ENCODE measurements at places on chromosomes 4 and X.
A peak's percentile ranks its signal among the peaks of the same experiment; 100 is the strongest.

DNA sequence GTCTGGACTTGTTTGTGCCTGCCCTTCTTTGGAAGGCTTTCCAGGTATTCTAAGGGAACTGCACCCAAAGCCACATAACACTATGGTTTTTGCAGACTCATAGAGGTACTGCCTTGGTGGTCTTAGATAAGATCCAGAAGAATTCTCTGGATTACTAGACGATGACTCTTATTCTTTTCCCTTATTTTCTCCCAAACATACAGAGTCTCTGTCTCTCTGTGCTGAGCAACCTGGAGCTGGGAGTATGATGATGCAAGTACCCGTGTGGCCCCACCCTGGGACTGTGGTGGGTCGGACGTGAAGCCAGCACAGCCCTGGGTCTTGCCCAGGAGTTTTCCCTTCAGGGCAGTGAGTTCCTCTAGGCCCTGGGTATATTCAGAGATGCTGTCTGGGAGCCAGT is 1342.4 kb upstream of the TENM3 start:
- no peak for DNase-seq

DNA sequence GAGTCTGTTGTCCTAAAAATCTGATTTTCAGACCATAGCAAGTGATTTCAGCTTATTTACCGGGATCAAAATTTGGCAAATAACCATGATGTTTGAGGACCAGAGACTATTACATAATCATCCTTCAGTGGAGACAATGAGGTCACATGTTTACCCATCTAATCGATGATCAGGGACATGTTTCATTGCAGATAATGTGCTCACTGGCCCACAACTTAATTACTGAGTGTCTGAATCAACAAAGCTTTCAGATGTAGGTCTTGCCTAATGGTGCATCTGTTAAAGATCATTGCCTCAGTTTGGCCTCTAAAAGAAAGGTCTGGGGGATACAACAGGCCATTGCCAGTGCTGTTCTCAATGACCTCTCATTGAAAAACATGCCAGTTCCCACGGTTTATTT is 42.8 kb upstream of the KLHL34 start:
- no peak for DNase-seq

DNA sequence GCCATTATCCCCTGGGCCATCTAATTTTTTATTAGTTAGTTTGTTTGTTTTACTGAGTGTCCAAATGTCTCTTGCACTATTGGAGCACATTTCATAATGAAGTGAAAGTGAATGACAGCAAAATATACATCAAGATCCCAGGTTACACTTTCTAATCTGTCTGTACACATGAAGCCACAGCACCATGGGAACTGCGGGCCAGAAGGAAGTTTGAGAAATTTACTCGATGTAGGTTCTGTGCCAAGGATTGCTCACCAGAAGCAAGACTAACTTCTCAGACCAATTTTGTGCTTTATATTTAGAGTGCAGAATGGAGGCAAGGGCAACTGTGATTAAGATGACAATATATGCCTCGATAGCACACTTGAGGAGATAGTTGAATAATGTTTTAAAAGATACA is 258.0 kb downstream of the COL25A1 start:
- DNase-seq = no peak

DNA sequence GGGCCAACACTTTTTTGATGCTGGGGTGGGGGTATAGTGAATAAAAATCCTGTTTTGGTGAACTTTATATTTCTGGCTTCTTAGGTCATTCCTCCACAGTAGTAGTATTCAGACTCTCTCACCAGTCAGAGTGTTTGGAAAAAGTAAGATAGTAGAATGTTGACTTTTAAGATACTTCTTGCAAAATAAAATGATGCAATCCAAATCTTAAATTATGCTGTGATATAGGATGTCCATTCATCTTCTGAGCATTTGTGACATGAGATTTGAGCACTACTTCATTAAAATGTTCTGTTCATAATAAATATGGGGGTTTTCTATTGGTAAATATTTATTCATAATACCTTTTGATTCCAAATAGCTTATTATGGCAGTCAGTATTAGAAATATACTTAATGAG is 70.1 kb downstream of the BMP2K start:
- no peak for DNase-seq

GRCh38 chr4:174244441-174244840 is 39.0 kb downstream of the FBXO8 start:
- DNase-seq = no peak

- DNase-seq = peak; percentile 13
Observed at GRCh38 chrX:78024349-78025059, 55.1 kb upstream of the PGAM4 start.

DNA sequence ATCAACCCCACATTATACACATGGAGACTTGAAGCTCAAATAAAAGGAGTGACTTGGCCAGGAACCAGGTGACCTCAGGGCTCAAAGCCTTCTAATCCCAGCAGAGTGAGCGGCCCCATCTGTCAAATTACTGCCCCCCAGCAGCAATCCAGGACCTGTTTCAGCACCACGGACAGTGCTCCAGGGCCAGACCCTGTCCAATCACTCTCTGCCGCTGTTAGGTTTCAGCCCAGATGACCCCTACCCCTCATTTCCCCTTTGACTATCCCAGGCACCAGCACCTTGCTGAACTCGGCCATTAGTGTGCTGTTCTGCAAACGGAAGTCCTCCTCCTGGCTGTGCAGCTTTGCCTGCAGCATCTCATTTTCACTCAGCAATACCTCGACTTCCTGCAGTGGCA is 5.1 kb downstream of the GRIPAP1 start:
- no peak for DNase-seq

- no peak for DNase-seq
Observed at GRCh38 chr4:25028851-25029250, 1.9 kb downstream of the LGI2 start.

DNA sequence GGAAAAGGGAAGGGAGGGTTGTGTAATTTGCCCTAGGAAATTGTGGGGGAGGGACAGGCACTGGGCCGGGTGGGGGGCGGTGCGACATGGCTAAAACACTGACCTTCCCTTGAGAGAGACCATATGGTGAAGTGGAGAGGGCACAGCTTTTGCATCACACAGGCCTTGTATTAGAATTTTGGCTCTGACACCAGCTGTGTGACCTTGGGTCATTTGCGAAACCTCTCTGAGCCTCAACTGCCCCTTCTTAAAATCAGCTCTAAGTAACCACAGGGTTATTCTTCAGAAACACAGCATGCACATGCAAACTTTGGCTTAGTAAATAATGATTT is 25.8 kb downstream of the PDGFRA start:
- no peak for DNase-seq

DNA sequence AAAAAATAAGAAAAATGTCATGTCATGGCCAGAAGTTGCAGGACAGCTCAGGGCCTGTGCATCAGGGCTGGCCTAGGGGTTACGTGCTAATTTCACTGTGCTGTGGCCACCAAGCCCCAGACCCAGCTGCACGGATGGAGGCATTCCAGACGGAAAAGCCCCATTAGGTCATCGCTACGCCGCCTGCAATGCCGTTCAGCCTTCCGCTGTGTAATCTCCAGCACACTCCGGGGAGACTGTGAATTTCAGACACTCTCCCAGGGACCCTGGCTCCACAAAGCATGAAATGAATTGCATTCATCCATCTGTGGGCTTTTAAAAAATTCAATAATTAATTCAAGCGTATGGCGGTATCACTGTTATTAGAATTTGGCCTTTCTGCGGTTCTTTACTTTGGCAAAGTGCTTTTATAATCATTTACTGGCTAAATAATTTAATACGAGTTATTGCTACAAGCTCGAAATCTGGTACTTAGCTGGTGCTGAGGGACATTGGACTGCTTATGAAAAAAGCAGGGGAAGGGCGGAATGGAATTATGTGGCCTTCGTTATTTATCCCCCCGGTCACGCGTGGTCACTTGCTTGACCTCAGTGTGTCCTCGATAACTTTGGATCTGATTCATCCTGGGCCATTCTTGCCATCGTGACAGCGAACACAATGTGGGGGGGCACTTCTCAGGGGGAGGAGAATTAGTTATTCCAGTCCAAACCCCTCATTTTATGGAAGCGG is 9.0 kb upstream of the NSG1 start:
- no peak for DNase-seq

DNA sequence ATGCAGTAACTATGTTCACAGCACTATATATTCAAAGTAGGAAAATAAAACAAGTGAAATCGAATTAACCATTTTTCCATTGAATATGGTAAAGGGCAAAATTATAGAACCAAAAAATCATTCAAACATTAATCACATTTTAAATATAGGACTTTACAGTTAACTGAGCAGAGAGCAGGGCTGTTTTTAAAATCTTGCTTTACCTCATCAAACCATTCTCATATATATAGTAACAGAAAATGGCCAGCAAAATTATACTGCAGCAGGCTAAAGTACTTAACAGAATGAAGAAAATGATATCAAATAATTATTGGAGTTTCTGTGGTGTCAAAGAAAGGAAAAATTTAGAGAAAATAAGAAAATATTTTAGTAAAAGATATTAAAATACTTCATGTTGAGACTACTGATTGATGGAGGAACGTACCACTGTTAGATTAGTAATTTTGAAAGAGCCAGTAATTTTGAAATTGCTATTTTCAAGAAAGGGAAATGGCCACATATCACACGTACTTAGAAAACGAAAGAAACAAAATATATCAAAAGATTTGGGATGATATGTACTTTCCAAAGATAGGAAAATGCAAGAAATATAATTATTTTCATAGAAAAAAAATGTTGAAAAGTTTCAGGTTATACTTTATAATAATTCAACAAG is 813.7 kb downstream of the DMD start:
- DNase-seq = no peak

DNA sequence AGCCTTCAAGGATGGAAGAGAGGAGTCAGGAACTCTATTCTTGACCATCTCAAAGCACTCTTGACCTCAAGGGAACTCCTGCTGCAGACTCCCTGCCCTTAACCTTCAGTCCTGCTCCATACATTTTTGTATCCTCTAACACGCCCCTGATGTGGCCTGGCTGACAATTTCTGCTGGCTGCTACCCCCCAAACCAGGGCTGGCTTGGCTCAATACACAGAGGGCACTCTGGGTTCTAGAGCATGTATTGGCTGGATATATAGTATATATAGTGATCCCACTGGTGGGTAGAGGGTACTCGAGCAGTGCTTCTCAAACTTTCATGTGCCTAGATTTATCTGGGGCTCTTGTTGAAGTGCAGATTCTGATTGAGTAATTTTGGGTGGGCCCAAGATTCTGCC is 101.9 kb downstream of the SMIM20 start:
- DNase-seq = no peak

DNA sequence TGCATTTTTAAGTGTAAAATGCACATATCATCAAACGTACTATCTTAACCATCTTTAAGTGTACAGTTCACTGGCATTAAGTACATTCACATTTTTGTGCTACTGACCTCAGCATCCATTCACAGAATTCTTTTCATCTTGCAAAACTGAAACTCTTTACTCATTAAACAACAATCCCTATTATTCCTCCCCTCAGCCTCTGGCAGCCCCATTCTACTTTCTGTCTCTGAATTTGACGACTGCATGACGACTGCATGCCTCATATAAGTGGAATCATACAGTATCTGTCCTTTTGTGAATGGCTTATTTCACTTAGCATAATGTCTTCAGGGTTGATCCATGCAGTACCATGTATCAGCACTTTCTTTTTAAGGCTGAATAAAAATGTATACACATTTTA is 38.7 kb downstream of the CNKSR2 start:
- no peak for DNase-seq

DNA sequence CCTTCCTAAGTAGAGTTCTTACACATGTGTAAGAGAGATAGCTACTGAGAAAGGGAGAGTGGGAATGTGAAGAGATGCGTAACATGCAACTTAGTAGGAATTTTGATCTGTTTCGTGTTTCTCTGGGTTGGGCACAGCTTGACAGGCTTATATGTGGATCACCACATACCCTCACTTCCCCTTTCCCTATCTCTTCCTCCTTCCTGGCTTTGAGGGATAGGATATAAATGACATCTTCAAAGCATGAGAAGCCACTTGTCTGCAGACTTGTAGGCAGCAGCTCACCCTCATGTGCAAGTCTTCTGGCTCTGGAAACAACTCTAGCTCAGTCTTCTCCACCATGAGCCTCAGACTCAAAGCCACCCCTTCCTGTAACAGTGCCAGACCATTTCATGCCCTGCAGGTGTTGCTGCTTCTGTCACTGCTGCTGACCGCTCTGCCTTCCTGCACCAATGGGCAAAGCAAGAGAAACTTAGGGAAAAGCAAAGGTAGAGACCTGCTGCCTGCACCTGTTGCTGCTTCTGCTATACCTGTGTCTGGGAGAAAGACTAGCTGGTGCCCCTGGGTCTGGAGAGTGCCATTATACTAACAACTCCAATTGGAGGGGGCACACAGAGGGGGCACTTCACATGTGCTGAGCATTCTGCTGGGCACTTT is 5.4 kb upstream of the PF4V1 start:
- no peak for DNase-seq

- no peak for DNase-seq
Observed at GRCh38 chr4:98544818-98545414, 113.5 kb downstream of the TSPAN5 start.

- DNase-seq = no peak
Observed at GRCh38 chr4:108170631-108171338, 2.1 kb upstream of the LEF1 start.

DNA sequence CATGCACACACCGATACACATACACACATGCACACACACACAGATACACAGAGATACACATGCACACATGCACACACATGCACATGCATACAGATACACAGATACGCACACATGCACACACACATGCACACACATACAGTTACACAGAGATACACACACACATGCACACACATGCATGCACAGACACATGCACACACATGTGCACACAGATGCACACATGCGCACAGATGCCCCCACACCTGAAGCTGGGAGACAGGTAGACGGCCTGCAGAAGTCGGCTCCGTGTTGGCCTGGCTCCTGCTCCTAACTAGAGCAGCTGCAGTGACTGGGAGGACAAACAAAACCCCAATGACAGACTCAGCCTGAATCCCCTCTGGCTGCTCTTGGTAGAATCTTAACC is 46.8 kb downstream of the PSAPL1 start:
- DNase-seq = no peak

DNA sequence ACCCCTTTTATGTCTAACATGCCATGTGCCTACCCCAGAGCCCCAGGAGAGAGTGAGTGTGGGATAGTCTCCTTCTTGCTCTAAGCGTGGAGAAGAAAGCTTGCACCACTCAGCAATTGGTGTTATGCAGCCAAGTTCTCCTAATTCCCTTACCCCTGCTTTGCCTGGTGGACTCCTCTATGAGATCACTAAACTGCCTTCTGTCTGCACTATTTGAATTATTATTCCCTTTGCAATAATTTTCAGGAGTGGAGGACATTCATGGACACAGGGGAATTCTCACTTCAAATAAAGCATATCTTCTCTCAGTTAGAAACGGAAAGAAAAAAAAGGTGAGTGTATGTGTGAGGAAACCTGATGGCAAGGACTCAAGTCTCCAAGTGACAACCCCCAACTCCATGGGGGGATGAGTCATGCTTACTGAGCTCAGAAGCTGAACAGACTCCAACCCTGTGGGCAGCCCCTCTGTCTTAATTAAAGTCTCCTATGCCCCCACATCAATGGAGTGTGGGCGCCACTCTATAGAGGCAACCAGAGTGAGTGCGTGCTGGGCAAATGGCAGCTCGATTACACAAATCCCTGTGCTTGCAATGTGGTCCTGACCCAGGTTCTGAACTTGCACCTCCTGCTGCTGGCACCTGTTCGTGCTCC is 381.9 kb downstream of the RAB28 start:
- no peak for DNase-seq

GRCh38 chr4:65399084-65399483 is 271.2 kb downstream of the EPHA5 start:
- no peak for DNase-seq

- DNase-seq = no peak
Observed at GRCh38 chrX:110258552-110258951, 59.3 kb downstream of the AMMECR1 start.
